Right renal cortex interstitium (tissue), 3 donors: ENCODE measurements at places on chromosomes 6 and 20.

DNA sequence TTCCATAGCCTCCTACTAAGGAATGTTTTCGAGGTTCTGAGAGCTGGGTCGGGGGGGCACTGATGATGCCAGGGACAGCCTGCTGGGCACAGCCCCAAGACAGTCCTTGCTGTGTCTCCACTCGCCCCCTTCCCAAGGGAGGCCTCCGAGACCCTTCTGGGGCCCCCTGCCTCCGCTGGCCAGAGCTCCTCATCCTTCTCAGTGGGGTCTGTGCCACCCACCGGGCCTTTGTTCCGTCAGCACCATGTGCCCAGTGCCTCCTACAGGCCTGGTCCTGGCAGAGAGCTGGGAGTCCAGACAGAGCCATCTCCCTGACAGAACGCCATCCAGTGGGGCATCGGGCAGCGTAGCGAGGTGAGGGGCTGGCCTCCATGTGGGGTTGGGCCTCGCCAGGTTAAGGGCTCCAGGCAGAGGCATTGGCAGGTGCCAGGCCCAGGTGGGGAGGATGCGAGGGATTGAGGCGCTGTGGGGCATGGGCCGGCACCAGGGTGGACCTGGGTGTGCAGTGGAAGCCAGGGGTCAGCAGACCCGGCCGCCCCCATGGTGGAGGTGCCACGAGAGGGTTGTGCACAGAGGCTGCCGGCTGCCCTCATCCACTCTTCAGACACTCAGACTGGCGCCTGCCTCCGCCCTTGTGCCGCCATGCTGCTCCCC lies 13.3 kb downstream of the RBM38 start:
- no peak for DNase-seq

- no peak for DNase-seq
Observed at GRCh38 chr6:44708208-44708607, 320.7 kb downstream of the CDC5L start.

DNA sequence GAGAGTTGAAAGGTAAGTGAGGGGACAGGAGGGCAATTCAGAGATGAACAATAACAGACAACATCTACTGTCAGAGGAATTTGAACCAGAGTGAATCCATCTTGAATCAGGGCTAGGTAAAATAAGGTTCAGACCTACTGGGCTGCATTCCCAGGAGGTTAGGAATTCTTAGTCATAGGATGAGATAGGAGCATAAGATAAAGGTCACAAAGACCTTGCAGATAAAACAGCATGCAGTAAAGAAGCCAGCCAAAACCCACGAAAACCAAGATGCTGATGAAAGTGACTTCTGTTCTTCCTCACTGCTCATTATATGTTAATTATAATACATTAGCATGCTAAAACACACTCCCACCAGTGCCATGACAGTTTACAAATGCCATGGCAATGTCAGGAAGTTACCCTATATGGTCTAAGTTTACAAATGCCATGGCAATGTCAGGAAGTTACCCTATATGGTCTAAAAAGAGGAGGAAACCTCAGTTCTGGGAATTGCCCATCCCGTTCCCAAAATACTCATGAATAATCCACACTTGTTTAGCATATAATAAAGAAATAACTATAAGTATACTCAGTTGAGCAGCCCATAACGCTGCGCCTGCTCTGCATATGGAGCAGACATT lies 248.5 kb downstream of the HAO1 start:
- no peak for DNase-seq

- no peak for DNase-seq
Observed at GRCh38 chr6:150857062-150857944, 8.2 kb upstream of the MTHFD1L start.

DNA sequence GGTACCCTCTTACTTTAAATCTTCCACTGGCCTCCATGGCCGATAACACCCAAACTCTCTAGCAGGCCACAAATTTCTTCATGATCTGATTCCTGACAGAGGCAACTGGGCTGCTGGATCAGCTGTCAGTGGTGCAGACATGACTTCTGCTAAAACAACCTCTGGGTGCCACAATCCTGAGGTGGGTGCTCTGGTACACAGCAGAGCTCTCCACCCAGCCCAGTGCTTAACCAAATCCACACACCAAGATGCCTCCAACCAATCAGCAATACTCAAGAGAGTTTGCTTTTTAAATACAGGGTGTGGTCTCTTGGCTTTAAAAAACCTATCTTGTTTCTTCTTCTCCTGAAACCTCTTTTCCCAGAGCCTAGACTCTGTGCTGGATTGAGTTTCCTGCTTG lies 126.6 kb upstream of the SPACA1 start:
- DNase-seq: no peak

- DNase-seq: no peak
Observed at GRCh38 chr6:33677143-33677660, 34.3 kb downstream of the UQCC2 start.

GRCh38 chr20:63735859-63736718 lies at the start of gene LIME1:
LIME1 (plus strand) TSS chr20:63736664; CDS start chr20:63737550, 886 bp downstream.
- no peak for DNase-seq

DNA sequence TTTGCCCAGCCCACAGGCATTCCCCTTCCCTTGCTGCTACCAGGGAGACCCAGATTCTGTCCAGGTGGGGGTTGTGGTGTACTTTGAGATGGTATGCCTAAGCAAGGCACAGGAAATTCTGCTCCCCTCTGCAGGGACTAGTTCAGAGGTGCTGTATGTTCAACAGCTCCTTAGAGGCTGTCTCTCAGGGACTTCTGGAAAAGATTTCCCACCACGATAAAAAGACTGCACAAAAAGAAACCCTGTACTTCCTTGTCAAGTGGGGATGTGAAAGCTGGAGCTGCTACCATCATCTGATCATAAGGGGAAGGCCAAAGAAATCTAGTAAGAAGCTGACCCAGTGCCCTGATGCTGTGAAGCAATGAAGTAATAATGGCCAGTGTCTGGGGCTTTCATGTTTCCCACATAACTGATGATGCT lies 51.5 kb upstream of the SMIM29 start:
- no peak for DNase-seq

DNA sequence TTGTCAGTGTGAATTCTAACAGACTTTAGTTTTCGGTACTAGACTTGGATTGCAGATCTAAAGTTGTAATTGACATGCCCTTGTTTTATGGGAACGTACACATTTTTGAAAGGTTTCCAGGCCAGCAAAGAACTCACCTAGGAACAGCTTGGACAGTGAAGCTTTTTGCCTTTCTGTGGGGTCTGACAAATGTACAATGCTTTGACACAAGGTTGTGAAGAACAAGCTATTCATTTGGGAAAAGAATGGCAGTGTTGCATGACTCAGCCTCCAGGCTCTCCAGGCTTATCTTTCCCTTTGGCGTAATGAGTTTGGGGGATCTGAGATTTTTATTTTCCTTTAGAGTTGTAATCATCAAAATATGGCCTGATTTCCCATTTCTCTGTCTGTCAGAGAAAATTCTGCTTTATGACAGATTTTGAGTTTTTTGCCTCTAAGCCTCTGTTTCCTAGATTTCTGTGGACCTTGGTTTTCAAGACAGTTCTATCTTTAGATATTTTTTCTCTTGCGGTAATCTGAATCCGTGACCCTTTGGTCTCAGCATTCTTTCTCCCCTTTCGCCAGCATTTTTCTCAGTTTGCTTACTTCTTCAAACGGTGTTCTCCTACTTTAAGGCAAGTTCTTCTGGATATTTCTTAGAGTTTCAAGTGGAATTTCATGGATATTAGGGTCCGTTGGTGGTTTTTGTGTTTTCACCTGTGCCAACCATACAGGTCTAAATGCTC lies 221.0 kb downstream of the ADGB start:
- DNase-seq: no peak

DNA sequence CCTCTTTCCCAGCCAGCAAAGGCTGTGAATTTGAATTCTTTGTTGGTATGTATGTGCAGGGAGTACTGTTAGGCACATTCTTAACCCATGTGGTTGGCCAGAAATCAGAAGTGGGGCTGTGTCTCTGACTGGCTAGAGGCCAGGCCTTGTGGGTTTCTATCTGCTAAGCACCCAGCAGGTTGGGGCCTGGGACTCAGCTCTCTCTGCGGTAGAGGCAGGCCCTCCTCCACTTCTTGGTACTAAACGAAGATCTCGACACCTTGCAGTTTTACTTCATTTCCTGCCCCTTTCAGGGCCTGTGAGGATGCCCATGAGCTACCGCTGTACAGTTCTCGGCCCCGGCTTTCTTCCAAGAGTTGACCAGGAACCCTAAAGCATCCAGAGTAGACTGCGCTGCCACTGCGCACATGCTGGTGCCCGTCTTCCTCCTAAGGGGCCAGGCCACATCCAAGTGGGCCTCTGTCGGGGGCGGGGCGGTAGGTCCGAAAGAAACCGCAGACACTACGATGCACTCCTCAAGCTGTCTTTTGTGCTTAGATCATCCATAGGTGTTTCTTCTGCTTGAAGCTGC lies 51.1 kb downstream of the TCP11 start:
- DNase-seq: no peak

DNA sequence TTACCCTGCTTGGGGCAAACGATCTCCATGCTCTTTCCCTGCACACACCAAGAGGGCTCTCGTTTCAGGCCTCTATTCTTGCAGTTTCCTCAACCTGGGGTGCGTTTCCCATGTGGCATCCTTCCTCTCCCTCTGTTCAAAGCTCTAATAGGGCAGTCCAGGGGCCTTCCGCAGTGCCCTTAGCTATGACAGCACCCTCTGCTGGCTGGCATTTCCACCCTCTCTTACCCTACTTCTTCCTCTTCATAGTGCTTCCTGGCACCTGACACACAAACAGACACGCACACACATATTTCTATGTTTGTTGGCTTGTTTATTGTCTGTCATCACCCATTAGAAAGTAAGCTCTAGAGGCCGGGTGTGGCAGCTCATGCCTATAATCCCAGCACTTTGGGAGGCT lies 294.0 kb downstream of the CLIC5 start:
- no peak for DNase-seq

DNA sequence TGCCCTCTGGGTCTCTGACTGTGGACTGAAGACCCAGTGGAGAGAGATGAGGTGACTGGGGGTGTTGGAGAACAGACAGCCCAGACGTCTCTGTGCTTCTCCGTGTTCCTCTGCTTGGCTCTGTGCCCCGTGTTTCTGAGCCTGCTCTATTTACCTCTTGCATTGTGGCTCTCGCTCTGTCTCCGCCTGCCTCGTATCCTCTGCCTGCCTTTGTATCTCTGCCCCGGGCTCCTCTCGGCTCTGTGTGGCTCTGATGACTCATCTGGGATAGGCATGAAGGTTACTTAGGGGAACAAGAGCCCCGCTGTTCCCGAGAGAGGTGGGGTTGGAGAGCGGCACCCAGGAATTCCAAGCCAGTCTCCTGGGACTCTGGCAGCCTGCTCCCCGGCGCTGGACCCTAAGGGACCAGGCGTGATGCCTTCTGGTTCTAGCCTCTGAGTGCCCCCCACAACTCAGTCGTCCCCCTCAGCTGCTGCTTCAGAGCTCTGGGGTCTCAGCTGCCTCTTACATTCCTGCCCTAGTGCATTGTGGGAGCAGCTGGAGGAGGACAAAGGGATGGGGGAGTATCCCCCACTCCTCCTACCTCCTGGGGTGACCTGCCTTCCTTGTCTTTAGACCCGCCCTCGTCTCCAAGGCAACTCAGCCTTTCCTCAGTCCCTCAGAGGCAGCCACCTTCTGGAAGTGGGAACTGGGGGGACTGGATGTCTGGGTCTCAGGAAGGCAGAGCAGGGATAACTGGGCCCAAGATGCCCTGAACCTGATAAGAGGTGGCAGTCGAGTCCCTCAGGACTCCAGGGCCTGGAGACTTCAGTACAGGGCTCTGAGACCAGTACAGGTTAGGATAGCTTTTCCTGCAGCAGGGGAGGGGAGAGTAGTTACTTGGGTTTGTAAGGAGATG lies 1.9 kb downstream of the DDR1 start:
- DNase-seq: no peak

GRCh38 chr6:110814102-110815014 lies 911 bp downstream of the CDK19 start:
- peak; percentile 38 for DNase-seq

DNA sequence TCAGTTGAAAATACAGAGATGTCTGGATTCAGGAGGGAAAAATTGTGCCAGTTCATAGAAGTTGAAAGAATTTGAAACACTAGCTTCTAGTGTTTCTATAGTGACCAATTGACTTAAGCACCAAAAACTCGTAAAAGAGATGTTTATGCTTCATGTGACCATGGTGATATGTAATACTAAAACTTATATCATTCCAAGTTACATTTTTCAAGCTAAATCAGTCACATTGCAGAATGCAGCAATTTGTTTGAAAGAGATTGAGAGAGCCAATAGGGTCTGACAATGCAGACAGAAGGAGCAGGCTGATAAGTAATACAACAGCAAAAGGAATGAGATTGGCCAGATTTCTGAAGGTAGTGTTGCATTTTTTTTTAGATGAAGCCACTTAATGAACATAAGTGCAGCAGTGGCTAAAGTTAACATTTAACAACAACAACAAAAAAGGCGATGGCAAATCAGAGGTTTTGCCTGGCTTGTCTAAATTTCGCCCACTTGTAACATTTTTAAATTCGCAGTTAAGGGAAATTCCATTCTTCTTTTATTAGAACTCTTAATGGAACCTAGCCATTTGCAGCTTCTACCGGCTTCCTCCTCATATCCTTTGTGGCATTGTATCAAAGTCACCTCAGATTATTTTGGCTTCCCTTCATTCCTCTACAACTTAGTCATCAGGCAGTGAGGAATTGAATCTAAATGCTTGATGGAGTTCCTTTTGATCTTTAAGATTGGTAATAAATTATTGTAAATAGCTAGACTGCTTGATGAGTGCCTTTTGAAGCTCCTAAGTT lies 484.0 kb upstream of the SOX4 start:
- DNase-seq: no peak

DNA sequence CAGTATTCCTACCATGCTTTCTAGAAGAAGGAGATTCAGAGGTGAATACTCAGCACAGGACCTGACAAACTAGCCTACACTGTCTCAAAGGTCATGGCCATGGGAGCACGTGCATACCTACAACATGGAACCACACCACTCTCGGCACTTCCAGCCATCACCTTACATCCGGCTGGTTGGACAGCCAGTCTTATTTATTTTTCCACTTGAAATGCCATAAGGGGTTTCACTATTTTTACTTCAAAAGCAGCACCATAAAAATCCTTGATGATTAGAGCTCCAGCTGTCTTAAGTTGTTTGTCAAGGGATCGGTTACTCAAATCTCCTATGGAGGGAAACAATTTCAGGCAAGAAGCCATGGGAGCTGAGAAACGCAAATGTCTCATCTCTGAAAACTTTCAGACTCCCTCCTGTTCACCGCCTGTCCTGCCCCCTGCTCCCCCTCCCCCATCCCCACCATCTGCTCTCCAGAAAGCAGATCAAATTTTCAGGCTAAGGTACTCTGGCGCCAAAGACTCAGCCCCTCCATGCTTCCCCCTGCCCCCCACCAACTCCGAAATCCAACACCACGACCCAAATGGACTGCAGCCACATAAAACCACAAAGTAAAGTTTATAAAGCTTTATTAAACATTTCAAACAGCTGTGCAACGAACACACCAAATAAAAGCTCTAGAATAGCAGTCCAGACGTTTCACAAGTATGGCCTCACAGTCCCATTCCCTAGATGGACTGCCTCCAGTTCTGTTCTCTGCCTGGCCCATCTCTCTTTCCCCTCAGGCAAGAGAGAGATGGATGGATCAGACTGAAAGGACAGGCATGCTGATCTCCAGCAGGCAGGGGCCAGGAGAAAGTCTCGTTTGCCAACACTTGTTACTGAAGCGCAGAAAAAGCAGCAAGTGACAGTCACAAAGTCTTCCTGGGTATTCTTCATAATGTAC lies 4.0 kb upstream of the NNAT start:
- DNase-seq: no peak
